ENCODE measurements at places on chromosomes 11 and 22.
A peak's percentile ranks its signal among the peaks of the same experiment; 100 is the strongest.

DNA sequence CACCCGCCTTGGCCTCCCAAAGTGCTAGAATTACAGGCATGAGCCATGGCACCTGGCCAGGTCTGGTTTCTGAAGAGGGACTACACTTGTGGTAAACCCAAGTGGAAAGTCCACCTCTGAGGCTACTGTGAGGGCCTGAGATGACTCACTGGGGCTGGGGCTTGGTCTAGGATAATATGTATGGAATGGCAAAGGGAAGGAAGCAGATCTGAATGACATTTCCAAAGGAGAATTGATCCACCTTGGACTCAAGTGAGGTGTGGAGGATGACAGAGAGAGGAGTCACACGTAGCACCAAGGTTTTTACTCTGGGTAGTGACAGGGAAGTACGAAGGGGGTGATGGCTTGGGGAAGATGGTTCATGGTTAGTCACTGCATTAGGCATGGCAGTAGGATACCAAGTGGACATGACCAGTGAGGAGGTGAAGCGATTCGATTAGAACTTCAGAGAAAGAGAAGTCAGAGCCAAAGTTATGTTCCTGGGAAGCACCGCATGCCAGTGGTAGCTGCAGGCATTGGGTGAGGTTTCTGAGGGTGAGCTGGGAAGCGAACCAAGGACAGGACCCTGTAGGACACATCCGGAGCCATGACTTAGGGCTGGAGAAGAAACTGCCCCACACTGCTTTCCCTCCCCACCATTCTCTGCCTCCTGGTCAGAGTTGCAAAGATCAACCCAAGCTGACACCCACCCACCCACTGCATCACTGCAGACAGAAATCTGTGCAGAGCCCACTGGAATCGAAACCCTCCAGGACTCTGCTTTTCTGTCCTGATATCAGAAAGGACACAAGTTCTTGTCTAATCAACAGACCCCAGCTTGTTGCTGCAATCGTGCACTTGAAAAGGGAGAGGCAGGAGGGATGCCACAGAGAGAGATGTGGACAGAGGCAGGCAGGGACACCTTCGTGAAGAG, 13.0 kb upstream of the BCL9L start:
- DNase-seq: no peak

- peak; percentile 76 for DNase-seq
Observed at GRCh38 chr11:129750343-129751292, 65.0 kb upstream of the TMEM45B start.

GRCh38 chr11:114036958-114037357, 22.6 kb upstream of the ZBTB16 start:
- DNase-seq: no peak

GRCh38 chr11:130553306-130553705, 104.9 kb downstream of the ADAMTS15 start:
- DNase-seq: no peak

DNA sequence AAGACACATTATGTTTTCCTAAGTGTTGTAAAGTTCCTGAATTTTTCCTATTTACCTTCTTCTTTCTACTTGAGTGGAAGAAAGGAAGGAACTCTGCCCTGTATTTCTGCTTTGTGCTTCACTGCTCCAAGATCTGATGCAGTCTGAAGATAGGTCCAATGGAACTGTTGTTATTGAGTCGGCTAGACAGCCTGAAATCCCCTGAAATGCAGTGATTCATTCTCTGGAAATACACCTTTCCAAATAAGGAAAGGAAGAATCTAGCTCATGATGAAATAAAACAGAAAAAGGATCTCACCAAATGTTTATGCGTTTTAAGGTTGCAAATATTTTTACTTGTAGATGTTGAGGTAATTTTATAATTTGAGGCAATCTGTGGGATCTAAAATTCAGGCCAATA, 322.8 kb downstream of the GUCY1A2 start:
- DNase-seq: no peak

- DNase-seq: no peak
Observed at GRCh38 chr22:37922191-37922590, 16.1 kb downstream of the MICALL1 start.

Data from activated T-cell treated with anti-CD3 and anti-CD28 coated beads for 48 hours (primary cell).